Stromal cell of bone marrow (primary cell): ENCODE measurements at places on chromosomes 4 and X.

DNA sequence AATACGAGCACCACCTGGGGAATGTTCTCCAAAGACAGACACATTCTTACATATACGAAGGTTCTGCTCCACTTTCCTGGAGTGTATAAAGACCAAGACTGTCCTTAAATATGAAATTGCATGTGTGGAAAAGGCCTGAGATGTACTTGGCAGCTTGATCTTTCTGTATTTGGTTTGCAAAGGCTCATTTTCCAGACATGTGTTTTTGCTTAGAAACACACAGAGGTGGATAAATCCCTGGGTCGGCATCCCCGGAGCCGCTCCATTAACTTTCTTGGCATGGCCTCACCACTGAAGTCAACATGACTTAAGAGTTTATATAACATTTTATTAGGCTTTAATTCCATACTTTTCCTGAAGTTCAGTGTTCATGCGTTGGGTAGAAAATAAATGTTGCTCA, 239.4 kb downstream of the LDB2 start:
- peak; percentile 47 for DNase-seq

DNA sequence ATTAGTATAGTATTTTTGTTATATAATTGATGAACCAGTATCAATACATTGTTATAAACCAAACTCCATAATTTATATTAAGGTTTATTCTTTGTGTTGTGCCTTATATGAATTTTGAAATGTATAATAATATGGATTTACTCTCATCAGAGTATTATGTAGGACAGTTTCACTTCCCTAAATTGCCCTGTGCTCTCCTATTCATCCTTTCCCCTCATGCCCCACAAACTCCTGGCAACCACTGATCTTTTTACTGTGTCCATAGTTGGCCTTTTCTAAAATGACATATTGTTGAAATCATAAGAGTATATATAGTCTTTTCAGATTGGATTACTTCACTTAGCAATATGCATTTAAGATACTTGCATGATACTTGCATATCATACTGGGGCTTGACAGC, 958.1 kb upstream of the GRID2 start:
- DNase-seq: no peak

- peak; percentile 72 for DNase-seq
Measured at GRCh38 chr4:105146276-105147015, at the start of gene TET2. TSS of gene TET2 (plus strand) at chr4:105146876. CDS start at chr4:105233943, 87,067 bp downstream.

- DNase-seq: no peak
Measured at GRCh38 chr4:144178414-144178813, 37.9 kb upstream of the GYPA start.

DNA sequence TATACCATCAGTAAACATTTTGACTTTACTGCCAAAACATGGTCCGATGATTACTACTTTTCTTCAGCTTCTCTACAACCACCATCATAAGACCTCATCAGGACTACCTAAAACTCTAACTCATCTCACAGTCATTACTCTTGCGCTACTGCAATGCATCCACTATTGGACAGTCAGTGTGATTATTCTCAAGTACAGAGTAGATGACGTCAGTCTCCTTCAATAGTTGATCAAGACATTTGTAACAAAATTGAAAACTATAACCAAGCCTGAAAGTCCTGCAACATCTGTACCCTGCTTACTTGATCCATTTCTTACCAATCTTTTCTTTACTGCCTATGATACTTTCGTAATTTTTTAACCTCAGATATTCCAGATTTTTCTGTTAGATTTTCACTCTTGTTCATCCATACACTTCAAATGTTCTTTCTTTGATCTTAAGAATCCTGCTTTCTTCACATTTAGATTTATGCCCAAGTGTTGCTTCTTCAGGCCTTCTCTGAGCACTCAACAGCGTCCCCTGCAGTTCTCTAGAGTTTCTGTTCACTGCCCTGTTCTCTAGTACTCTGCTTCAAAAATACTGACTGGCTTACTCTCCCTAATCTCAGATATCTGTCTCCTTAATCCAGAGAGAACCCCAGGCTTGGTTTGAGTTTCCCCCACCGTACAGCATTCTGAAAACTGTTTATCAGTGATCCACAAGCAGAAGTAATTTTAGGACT, 1517.6 kb downstream of the STIM2 start:
- DNase-seq: no peak

GRCh38 chr4:179634862-179635261, 2192.6 kb upstream of the AGA start:
- DNase-seq: no peak
